ENCODE measurements at places on chromosomes 3 and 15.

- no peak for DNase-seq
Observed at GRCh38 chr15:71282076-71282475, 166.8 kb downstream of the THSD4 start.

DNA sequence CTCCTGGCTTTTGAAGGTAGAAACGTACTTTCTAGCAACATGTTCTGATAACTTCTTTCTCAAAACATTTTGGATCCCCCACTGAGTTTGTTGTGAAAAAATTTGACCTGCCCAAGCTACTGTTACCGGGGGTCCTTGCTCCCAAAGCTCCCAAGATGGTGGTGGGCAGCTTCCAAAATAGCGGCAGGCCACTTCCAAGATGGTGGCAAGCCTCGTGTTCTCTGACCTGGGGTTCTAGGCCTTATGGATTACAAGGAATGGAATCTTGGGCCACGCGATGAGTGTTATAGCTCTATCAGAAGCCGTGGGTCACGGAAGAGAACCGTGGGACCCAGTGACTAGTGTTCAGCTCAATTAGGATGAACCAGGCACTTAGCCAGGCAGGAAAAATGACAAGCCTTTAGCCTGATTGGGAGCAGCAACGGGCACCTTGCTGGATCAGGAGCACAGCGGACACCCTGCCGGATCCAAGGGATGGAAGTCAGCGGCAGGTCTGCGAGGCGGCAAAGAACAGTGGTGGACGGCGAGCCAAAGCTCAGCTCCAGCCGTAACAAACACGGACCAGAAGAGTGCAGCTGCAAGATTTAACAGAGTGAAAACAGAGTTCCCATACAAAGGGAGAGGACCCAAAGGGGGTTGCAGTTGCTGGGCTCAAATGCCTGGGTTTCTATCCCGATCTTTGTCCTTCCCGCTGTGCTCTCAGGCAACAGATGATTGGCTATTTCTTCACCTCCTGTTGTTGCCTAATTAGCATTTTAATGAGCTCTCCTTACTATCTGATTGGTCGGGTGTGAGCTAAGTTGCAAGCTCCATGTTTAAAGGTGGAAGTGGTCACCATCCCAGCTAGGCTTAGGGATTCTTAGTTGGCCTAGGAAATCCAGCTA, 133.3 kb downstream of the WDR72 start:
- no peak for DNase-seq

GRCh38 chr15:92667287-92667904, 11.8 kb upstream of the FAM174B start:
- DNase-seq = no peak

DNA sequence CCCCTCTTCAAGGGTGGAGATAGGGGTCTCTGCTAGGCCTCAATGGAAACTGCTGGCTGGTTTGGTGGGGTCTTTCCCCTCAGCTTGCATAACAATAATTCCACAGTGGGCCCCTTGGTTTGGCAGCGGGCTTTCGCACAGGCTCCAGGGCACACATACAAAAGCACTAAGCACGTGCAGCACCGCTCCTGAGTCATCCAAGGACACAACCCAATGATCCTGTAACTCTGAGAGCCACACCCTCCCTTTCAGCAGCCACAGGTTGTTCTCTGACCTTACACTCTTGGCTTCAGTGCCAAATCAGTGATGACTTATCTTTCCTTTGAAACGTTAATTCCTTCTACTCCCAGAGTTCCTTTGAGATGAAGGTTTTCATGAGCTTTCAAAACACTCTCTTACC, 41.7 kb downstream of the DAPK2 start:
- DNase-seq = no peak

DNA sequence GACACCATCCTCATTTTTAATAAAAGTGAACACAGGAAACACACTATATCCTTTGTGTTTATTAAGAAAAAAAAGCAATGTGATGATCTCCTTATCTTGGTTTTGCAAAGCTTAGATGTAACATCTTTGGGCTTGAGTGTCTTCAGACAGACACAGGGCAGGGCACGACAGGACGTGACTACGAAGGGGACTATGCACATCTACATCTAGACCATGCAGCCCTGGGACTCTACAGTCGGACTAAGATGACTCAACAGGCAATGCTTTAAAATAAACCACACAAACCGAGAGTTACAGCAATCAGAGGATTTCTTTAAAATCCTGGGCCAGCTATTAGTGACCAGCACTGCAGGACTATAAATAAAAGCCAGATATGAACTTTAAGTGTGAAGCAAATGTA, 22.8 kb upstream of the TM2D3 start:
- no peak for DNase-seq

- DNase-seq = no peak
Observed at GRCh38 chr3:55622733-55623132, 135.6 kb upstream of the WNT5A start.

DNA sequence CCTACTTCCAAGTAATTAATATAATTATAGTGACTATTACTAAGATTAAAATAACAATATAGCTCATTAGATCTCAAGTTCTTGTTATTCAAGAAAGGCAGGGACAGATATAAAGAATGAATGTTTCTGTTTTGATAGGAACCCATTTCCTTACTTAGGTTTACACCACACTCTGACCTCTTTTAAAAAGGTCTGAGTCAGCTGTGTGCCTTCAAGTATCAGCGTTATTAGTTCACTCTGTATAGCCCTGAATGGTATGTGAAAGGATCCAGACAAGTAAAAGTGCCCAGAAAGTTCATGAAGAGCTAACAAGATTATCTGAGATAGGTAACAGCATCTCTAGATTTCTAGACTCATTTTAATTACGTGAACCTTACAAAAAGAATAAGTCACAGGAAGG, 28.9 kb downstream of the PDCD10 start:
- no peak for DNase-seq

DNA sequence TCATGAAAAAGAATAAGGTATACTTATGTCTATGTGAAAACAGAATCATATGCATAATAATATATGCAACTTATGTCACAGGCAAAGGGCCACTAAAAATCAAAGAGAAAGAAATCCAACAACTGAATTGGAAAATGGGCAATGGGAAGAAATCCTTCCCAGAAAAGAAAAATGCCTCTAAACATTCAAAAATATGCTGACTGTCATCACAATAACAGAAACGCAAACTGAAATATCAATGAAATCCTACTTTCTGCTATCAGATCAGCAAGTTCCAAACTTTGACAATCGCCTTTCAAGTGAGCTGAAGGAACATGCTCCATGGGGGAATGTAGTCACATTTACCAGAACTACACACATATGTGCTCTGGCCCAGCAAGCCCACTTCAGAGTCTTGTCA, 99.4 kb upstream of the KLF13 start:
- no peak for DNase-seq

DNA sequence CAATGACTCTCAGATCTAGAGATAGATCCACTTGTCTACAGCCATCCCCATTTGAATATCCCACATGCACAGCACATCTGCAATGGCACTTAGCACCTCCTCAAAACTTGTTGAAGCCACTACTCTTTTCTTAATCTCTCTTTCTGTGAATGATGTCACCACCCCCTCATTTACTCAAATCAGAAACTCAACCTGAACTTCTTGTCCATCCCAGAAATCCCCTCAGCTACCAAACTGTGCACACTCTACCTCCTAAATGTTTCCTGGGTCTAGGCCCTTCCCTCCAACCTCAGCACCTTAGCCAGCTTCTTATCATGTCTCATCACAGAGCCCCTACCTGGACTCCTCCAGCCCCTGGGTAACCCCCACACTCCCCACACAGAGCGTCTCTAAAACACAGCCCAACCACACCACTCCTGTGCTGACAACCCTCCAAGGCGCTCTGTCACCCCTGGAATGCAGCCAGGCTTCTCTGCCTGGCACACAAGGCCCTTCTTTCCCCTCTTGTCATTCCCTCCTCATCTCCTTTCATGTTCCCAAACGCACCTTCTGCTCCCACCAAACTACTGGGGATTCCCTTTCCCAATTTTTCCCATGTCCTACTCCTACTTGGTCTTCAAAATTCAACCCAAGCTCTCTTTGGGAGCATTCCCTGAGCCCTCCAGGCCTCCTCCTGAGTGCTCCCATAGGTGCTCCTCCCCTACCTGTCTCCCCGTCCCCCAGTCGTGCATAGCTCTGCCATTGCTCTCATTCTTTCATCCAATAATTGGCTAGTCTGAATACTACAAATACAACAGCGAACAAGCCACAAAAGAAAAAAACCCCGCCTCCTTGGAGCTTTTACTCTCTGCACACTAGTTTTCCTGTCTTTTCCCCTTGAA, 39.8 kb upstream of the ZBTB38 start:
- DNase-seq = no peak

GRCh38 chr3:57793737-57794187, 37.7 kb downstream of the SLMAP start:
- DNase-seq = no peak

- no peak for DNase-seq
Observed at GRCh38 chr3:122493296-122493695, 21.4 kb downstream of the KPNA1 start.

- no peak for DNase-seq
Observed at GRCh38 chr3:118380576-118380975, 654.1 kb downstream of the IGSF11 start.

DNA sequence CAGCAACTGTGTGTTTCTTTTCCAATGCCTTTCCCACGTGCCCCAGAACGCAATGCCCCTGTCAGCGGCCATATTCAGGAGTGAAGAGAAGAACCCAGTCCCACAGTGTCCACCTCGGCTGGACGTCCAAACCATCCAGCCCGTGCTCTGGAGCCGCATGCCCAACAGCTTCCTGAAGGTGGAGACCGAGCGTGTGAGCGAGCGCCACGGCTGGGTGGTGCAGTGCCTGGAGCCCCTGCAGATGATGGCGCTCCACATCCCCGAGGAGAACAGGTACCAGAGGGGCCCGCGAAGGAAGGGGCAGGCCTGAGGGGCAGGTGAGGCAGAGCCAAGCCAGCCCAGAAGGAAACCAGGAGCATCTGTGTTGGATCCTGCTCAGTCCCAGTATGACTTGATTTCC, 308.1 kb upstream of the CHRM5 start:
- DNase-seq = no peak

GRCh38 chr3:2156244-2156847, 57.7 kb downstream of the CNTN4 start:
- DNase-seq = no peak

- no peak for DNase-seq
Observed at GRCh38 chr3:189272500-189273119, 100.8 kb downstream of the TPRG1 start.

DNA sequence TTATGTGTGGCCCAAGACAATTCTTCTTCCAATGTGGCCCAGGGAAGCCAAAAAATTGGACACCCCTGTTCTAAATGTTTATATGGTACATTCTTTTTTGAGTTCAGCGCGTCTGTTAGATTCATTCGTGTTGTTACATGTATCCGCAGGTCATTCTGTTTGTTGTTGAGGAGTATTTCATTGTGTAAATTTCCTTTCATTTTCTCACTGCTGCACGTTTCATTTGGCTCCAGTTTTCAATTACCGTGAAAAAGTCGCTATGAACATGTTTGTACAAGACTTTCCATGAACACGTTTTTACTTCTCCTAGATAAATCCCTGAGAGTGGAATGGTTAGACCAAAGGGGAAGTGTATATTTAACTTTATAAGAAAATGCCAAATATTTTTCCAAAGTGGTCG, 7.5 kb upstream of the OPA1 start:
- DNase-seq = no peak

GRCh38 chr15:64535460-64536243, 75.3 kb downstream of the ZNF609 start:
- DNase-seq = no peak

DNA sequence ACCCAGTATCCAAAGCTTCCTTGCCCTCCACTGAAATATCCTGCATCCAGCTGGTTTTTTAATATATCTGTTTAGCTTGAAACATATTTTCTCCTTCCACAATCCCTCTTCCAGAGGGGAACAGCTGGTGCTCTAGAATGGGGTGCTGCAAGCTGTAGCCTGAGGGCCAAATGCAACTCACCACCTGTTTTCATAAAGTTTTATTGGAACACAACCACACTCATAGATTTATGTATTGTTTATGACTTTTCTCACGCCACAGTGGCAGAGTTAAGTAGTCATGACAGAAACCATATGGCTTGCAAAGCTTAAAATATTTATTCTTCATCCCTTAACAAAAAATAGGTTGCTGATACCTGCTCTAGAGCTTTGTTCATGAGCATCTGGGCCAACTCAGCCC, 298.7 kb downstream of the CLSTN2 start:
- DNase-seq = no peak

GRCh38 chr15:28861031-28861534, 12.6 kb upstream of the GOLGA6L7 start:
- DNase-seq = no peak

- no peak for DNase-seq
Observed at GRCh38 chr3:174959556-174960065, 100.5 kb downstream of the NAALADL2 start.

GRCh38 chr3:87052499-87053260, 61.7 kb upstream of the VGLL3 start:
- DNase-seq = no peak

- DNase-seq = no peak
Observed at GRCh38 chr15:82552861-82553260, 12.6 kb upstream of the RPS17 start.

DNA sequence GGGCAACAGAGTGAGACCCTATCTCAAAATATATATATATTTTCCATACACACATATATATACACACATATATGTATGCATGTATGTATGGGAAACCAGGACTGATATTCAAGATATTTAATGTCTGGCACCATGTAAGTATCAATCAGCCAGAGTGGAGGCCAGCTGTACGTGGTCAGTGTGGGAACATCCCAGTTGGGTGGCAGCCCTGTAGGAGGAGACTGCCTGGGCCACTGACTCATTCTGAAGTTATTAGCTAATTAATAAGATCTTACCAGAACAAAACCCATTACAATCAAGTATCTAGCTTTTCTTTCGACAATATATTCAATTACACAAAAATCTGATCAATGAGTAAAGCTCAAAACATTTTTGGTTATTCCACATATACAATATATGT, 85.1 kb upstream of the OCA2 start:
- no peak for DNase-seq

- DNase-seq = no peak
Observed at GRCh38 chr15:83193721-83194120, 13.9 kb downstream of the HDGFL3 start.

DNA sequence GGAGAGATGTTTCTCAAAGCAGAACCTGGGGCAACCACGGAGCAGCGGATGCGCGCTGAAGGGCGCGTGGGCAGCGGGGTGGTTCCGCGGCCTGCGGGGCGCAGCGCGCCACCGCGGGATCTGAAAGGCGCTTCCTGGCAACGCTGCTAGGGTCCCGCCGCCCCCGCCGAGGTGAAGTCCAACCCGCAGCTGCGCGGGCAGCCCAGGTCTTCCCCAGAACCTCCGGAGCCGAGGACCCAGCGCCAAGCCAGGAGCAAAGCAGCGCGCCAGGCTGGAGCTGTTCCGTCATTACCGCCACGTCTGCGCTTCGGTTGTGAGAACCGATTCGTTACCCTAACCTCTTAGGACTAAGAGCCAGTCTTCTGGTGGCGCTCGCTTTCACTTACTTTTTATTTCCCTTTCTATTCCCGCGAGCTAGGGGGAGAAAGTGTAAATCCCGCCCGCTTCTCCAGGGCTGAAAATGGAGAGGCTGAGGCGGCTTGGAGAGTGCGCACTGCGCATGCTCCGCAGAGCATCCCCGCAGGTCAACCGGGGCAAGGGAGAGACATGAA, 3.2 kb upstream of the GABRG3 start:
- no peak for DNase-seq

Data from effector CD8-positive, alpha-beta T cell (primary cell).